Stimulated activated CD4-positive, alpha-beta T cell treated with anti-CD3 and anti-CD28 coated beads, TNF-alpha, amount 100 ng/mL, for 1 hour (primary cell): ENCODE measurements at places on chromosomes 1 and 21.

DNA sequence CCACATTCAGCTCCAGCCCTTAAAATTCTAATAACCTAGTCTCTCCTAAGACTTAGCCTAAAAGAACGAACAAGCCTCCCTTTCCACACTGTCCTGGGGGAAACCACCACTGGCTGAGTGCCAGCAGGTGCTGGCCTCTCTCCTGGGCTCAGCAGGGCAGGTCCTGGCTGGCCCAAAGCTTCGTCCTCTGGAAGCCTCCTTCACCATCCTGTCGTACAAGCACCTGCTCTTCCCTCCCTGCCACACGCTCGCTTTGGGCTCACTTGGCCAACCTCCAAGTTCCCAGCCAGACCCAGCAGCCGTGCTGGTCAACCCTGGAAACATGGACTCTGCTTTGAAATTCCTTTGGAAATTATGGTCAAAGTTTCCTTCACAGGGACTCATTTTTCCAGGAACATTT lies 58.2 kb upstream of the SLC25A33 start:
- DNase-seq: no peak

DNA sequence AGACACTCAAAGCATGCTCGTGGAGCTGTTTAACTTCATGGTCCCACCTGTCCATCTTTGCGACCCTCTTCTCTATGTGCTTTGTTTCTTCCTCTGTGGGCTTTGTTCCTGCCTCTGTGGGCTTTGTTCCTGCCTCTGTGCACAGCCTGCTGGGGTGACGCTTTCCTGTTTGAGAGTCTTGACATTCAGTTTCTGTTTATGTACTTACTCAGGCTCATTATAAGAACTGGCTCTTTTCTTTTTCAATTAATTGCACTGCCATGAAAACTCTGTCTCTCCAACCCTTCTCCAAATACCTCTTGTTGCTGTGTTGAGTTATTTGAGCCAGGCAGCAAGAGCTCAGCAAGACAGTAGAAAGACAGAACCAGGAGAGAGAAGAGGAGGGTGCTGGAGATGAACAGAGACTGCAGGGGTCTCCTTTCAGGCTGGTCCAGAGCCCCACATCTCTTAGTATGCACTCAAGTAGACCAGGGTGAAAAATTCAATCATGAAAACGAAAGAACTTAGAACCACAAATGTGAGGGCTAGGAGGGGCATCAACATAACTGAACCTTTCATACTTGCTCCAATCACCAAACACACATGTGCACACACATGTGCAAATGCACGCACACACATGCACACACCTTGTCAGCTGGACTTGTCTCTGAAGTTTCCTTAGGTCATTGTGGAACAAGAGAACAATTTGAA lies 88.3 kb upstream of the SGIP1 start:
- no peak for DNase-seq

- DNase-seq: no peak
Measured at GRCh38 chr1:1031659-1032235, 11.8 kb downstream of the AGRN start.

GRCh38 chr1:56200442-56200841 lies 378.9 kb downstream of the PLPP3 start:
- no peak for DNase-seq

GRCh38 chr21:38326899-38327298 lies 70.1 kb downstream of the KCNJ15 start:
- no peak for DNase-seq

GRCh38 chr1:233064988-233065387 lies 114.6 kb downstream of the NTPCR start:
- no peak for DNase-seq

- DNase-seq: no peak
Measured at GRCh38 chr1:234611847-234612351, 1.9 kb upstream of the IRF2BP2 start.

DNA sequence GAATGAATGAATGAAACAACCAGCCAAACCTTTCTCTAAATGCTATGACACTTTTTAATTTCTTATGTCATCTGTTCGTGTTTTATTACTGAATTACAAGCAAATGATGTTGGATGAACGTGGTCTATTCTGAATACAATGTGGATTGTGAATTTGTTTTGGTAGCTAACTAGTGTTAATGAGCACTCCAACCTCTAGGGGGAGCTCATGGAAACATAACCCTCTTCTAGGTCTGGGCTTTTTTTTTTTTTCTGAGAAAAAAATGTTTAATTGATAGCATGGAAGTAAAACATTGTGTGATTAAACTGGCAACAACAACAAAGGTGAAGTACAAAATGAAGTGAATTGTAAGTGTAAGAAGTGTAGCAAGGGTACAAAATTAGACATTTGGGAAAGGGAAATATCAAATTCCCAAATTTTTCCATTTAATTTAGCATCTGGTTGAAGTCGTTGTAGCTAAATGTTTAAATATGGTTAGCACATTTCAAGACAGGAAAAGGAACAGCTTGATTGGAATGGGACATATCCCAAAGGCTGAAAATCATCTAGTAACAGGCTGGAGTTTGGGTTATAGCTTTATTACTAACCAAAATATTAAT lies 42.6 kb upstream of the PTGS2 start:
- no peak for DNase-seq
